ENCODE measurements at places on chromosomes 1 and 21.

DNA sequence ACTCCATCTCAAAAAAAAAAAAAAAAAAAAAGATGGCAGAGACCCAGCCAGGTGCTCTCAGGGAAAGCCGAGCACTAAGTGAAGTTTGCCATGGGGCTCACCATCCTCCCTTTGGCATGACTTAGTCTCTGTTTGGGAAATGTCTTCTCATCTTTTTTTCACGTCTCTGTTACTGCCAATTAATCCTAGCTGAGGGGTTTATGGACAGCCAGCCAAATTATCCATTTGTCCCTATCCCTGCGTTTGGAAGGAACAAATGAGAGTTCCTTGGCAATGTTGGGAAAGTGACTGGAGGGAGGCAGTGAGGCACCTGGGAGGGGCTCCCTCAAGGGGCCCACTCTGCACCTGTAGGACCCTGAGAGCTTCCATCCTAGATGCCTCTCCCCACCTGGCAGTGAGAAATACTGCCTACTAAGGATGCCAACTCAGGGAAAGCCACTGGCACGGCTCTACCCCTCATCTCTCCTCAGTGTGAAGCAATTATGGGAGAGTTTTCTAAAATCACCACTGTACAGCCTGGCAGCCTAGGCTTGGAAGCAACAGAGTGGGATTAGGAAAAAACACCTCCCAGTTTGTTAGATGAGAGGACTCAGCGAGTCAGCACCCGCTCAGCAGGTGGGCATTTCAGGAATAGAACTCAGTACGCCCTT lies 19.8 kb upstream of the SLC2A7 start:
- DNase-seq: no peak

- DNase-seq: no peak
These were observed 42.6 kb upstream of the ADGRL2 start for GRCh38 chr1:81758181-81758580.

DNA sequence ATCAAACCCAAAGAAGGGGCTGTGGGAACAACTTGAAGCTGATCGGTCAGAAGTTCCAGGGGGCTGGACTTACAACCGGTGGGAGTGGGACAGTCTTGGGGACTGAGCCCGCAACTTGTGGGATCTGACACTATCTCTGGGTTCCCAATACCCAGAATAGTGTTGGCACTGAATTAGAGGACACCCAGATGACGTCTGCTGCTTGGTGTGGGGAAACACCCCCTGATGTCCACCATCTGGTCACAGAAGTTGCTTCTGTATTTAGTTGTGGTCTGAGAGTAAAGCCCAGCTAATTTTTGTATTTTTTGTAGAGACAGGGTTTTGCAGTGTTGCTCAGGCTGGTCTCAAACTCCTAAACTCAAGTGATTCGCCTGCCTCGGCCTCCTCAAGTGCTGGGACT lies 28.8 kb downstream of the SERBP1 start:
- DNase-seq: no peak

DNA sequence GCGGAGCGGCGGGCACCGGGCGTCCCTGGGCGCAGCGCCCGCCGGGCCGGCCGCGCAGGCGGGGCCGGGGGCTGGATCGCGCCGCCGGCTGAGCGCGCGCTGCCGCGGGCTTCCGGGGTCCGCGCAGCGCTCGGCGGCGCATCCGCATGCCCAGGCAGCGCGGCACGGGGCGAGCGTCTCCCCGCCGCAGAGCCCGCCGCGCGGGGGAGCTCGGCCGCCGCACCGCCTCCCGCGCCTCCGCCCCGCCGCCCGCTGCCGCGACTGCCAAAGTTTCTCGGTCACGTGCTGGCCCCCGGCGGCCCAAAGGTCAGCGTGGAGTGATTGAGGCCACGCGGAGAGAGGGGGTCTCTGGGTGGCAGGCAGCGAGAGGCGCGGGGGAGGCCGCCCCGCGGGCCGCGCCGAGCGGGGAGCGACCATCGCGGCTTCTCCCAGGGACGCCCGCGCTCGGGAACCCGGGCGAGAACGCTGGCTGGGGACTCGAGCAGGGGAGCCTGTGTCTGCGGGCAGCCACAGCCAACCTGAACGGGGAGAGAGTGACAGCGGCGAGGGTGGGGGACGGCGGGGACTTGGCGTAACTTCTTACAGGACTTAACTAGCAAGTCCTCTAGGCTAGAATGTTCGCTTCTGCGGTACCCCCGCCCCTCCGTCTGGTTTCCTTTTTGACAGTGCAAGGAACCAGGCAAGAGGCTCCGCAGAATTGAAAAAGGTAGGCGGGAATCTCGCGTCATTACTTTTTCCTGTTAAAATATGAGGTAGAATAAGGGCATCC lies at the start of gene ILDR2:
Gene ILDR2, minus strand, starts transcription at position 180 of the 769 bp plus-strand sequence. CDS start 272 bp downstream, outside the sequence.
- peak; percentile 73 for DNase-seq

GRCh38 chr1:109240158-109241152 lies 8.9 kb upstream of the CELSR2 start:
- no peak for DNase-seq

- DNase-seq: no peak
These were observed 259.4 kb downstream of the FAF1 start for GRCh38 chr1:50700621-50701020.

GRCh38 chr1:111236379-111236778 lies 8.9 kb downstream of the CHI3L2 start:
- no peak for DNase-seq

DNA sequence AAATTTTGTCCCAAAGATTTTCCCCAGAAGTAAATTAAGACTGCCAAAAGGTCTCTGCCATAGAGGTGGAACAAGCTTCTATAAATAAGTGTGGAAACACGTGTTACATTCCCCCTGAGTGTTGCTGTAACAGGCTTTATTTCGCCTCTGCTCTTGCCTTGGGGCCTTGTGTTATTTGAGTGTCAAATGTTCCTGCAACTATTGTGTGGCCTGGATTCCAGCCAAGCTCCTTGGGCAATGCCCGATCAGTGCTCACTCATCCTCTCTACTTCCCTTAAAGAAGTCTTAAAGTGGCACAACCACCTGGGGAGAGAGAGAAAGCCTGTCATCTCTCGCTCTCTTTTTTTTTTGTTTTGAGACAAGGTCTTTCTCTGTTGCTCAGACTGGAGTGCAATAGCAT lies 156.7 kb downstream of the NR5A2 start:
- DNase-seq: no peak

DNA sequence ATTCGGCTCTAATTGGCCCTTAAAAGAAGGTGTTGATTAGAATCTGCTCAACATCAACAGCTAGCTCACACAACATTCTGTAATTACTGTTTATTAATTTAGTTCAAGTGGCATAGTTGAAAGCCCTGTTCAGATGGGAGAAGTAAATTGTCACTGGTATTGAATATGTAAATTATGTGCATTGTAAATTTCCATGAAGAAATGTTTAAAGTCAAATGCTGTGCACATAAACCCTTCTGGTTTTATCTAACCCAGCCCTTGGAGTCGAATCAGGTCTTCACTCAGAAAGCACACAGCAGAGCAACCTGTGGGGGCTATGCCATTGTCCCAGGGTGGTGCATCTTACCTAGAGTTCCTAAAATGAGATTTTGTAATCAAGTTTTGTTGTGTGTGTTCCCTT lies 65.4 kb upstream of the LMO4 start:
- no peak for DNase-seq

- no peak for DNase-seq
These were observed 9.6 kb downstream of the ESPN start for GRCh38 chr1:6434186-6434585.

- no peak for DNase-seq
These were observed 291.6 kb downstream of the PTBP2 start for GRCh38 chr1:97013136-97013535.

DNA sequence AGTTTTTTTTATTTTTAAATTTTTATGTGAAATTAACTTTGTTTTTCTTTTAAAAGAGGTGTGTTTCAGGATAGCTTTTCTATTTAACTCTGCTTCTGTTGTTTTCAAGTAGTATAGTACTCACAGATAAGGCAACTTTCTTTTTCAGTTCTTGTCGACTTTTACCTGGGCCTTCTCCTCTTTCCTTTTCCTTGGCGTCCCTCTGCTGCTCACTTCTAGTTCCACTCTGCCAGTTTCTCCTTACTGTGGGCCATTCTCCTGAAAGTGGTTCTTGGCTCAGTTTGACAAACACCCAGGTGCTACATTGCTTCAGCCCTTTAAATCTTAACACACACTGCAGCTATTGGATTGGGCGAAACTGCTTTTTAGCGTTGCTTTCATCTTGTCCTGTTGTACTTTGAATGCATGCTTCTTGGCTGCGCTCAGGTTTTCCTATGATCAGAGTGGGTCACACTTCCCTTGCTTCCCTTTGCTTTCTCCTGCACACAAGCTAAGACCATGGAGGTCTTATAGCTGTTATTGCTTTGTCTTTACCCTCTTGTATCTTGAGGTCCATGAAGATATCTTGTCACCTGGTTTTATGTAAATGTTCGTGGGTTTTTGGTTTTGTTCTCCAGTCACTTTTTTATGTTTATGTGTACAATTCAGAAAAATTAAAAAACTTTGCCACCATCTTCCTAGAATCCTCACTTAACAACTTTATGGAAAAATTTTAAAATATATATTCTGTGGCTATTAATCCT lies 21.6 kb downstream of the GABPA start:
- DNase-seq: no peak

All from activated CD4-positive, alpha-beta T cell treated with anti-CD3 and anti-CD28 coated beads, Interleukin-2, amount 50 U/mL, for 4 hours (primary cell).